Activated CD8-positive, alpha-beta memory T cell treated with anti-CD3 and anti-CD28 coated beads, Interleukin-2, amount 50 U/mL, for 48 hours (primary cell): ENCODE measurements at places on chromosomes 3 and 15.

GRCh38 chr3:149167898-149168297 is 38.5 kb downstream of the HPS3 start:
- DNase-seq, result no peak

DNA sequence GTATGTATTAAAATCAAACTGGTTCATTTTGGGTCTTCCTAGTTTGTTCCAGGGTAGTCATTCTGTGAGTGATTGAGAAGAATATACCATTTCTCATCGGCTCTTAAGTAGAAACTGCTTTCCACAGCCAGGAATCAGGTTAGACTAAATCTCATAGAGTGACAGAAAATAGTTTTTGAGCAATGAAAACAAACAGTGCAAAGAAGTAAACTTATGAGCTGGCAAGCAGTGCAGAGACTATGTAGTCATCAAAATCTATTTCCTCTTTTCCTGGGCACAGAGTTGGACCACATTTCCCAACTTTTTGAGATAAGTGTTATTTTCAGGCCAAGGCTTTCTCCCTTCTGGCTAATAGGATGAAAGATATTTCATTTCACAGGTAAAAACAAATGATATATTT is 66.5 kb downstream of the UBE3A start:
- DNase-seq, result no peak

DNA sequence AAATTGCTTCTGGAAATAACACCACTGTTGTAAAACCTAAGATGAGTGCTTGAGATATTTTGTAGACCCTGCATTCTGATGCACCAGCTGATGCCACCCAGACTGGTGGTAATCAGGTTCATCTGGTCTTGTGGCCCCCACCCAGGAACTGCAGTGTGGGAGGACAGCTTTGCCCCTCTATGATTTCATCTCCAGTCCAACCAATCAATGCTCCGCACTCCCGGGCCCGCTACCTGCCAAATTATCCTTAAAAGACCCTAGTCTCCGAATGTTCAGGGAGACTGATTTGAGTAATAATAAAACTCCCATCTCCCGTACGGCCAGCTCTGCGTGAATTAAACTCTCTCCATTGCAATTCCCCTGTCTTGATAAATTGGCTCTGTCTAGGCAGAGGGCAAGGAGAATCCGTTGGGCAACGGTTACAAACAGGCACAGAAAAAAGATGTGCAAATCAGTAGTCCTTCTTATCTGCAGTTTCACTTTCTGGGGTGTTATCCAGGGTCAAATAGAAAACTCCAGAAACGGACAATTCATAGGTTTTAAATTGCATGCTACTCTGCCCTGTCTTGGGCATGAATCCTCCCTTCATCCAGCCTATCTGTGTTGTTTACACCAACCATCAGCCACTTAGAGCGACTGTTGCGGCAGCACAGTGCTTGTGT is 29.2 kb upstream of the TRPM1 start:
- no peak for DNase-seq

DNA sequence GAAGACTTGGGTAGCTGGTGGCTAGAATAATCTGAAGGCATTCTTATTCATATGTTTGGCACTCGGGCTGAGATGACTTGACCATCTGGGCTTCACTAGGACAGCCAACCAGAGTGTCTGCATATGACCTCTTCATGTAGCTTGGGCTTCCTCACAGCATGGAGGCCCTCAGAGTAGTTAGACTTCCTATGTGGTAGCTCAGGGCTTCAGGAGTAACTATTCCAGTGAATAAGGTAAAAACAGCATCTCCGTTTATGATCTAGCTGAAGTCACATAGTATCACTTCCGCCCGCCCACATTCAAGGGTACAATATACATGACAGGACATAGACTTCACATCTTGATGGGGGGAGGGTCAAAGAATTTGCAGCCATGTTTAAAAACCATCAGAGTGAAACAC is 18.9 kb upstream of the CMTM8 start:
- no peak for DNase-seq

DNA sequence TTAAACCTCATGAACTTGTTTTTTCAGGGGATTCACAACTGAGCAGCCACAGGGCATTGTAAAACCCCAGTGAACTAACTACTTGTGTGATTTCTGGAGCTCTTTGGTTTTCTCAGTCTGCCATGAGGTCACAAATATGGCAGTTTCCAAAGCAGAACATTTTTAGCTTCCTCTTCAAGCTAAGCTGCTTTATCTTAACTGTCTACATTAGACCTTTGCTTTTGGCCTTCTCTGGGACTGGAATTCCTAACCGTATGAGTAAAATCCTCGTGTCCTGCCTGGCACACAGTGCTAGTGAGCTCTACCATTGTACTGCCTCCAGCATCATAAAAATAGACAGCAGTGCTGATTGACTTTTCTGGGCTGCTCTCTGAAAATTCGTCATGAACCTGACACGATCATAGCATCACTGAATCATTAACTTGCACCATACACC is 22.1 kb downstream of the CDIN1 start:
- no peak for DNase-seq

DNA sequence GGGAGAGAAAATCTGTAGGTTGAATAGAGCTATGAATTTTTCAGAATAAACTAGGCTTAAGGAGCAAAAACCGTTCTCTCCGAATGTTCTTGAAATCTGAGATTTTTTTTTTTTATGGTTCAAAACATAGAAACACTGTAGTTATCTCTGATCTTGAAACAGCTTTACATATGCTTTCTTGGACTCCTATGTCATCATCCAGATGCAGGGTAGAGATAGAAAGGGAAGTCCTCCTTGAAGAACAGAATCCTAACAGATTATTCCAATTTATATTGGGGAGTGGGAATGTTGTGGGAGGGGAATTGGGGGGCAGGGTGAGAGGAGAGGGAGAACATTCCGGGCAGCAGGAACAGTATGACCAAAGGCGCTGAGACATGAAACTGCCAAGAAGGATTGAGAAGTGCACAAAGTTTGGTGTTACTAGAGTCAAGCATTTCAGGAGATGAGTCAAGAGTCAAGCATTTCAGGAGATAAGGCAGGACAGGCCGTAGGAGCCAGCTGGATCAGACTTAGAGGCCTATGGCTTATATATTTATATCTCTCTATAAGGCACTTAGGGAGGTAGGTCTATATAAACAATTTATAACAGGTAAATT is 21.9 kb upstream of the ST3GAL6 start:
- no peak for DNase-seq

DNA sequence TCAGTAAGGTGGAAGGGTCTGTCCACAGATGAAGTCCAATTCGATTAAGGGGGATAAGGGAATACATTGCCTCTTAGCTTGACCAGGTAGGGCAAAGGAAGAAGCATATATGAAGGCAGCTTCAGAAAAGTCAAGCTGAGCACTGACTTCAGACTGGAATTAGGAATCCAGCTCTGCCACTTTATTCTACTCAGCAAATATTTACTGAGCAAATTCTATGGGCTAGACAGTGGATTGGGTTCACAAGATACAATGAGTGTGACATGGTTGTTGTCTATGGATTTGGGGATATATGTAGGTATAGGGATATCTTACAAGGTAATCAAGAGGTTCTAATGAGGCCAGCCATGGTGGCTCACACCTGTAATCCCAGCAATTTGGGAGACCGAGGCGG is 526 bp downstream of the ADIPOQ start:
- no peak for DNase-seq

DNA sequence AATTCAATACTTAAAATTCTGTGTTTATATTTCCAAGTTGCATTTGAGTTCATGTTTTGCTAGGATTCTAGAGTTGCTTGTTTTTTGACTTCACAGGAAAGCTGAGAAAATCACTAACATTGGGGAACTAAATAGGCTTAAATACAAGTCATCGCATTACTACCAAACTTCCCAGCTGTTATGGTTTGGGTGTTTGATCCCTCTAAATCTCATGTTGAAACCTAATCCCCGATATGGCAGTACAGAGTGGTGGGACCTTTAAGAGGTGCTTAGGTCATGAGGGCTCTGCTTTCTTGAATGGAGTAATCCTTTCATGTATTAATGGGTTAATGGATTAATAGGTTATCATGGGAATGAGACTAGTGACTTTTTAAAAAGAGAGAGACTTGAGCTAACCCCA is 77.2 kb upstream of the ARPP21 start:
- no peak for DNase-seq

GRCh38 chr3:157700405-157700804 is 197.2 kb upstream of the VEPH1 start:
- no peak for DNase-seq
